ENCODE measurements at places on chromosomes 5 and 9.

- no peak for DNase-seq
Measured at GRCh38 chr9:109036744-109037680, 23.7 kb upstream of the CTNNAL1 start.

- DNase-seq, result no peak
Measured at GRCh38 chr5:132640613-132641012, 17.4 kb upstream of the IL13 start.

- DNase-seq, result no peak
Measured at GRCh38 chr5:174903172-174903732, 178.9 kb downstream of the MSX2 start.

DNA sequence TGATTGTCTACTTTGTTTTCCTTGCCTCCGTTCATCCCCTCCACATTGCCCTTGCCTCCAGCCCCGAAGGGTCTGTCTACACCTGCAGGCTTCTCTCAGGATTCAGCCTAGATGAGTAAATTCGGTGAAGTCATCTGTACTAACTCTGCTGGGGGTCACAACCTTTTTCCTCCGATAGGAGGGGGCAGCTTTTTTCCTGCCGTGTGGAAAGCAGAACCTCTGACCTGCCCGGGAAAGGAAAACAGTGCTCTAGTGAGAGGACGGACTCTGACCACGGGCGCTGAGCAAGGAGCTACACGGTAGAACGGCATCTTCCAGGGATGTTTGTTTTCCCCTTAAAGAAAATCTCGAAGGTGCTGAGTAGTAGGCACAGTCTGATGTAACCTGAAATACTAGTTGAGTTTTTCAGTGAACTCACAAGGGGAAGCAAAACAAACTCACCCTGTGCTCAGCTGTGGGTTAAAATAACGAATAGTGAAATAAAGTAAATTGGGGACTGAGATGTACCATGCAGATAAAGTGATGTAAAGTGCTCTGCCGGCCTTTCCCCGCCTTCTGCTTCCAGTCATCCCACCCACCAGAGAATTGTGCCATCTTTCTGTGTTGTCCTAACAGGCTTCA, 281.8 kb downstream of the AOPEP start:
- DNase-seq, result no peak

GRCh38 chr5:147918899-147919298, 12.6 kb upstream of the C5orf46 start:
- DNase-seq, result no peak

- DNase-seq, result no peak
Measured at GRCh38 chr5:67377631-67378030, 181.0 kb upstream of the CD180 start.

DNA sequence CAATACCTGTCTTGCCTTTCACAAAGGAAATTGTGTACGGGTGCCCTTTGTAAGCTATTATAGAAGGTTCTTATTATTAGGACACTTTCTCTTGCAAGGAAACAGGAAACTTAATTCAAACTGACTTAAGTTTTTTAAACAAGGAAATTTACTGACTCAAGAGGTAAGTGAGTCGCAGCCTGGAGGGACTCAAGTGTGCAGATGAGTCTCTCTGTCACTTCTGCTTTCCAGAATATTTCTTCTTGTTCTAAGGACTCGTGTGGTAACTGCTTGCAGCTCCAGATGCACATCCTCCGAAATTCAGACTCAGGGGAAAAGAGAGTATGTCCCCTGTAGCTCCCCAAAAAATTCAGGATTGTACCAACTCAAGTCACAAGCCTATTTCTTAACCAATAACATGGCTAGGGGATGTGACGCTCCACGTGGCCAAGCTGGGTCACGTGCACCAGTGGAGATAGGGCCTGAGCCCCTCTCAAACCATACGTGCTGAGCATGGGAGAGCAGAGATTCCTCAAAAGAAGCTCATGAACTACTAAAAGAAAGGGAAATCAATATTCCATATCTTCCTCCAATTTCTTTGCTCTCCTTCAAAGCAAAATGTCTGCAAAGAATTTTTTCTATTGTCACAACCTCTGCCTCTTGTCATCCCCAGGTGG, 49.2 kb upstream of the ERCC6L2 start:
- DNase-seq, result no peak

Measured in fibroblast of the conjunctiva (primary cell).